Left colon (tissue), 2 donors: ENCODE measurements at places on chromosomes 11 and 22. TPM values are rescaled to one million over a fixed set of nuclear protein-coding genes. Genes with fewer than 3 reads are reported as not detected.

GRCh38 chr11:123742031-123742723, 717 bp upstream of the ZNF202 start:
- no peak for DNase-seq

DNA sequence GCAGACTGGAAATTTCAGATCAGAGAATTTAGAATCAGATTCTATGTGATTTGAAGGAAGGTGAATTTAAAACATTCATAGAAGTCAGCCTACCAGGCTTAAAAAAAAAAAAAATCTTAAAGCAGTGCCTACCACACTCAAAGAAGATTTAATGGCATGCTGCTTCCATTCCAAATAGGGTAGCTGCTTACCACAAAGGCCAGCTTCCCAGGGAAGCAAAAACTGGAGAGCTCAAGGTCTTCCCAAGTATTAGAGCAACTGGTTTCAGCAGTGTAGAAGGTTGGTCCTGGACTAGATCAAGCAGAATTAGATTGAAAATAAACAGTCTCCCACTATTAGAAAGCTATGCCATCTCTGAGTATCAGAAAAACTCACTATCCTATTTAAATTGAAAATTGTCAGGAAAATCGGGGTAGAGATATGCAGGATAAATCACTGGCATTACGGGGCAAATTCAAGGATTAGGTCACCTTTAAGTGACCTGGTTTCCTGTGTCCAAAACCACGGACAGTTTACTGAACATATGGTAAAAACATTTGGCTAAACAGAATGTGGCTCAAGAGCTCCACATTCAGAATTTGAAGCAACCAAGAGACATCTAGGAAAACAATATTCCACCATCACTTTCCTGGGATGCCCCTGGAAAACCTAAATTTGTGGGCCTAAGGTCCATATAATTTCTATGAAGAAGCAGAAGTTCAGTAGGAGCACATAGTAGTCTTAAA, 1.3 kb downstream of the C11orf42 start:
- DNase-seq, result no peak

- no peak for DNase-seq
Observed at GRCh38 chr11:106644824-106645223, 373.5 kb downstream of the GUCY1A2 start.

Gene ABCC8
- total RNA-seq, result 4.1 TPM

Gene PIWIL4
- total RNA-seq, result 5.9 TPM

Gene OR52I1
- total RNA-seq, result not detected

Gene MS4A12
- total RNA-seq, result 666 TPM

Gene SPDYC
- not detected for total RNA-seq

Gene ZNF202
- 7.7 TPM for total RNA-seq

Gene RFPL1
- total RNA-seq, result not detected

Gene PGA4
- 0.52 TPM for total RNA-seq
